ENCODE measurements at places on chromosomes 2 and 18. TPM values are rescaled to one million over a fixed set of nuclear protein-coding genes. Genes with fewer than 3 reads are reported as not detected.

DOK6 gene
- not detected for total RNA-seq

TUBB8B gene
- total RNA-seq = 0.35 TPM

CHAC2 gene
- 7.4 TPM for total RNA-seq

MERTK gene
- total RNA-seq = 2.1 TPM

DNA sequence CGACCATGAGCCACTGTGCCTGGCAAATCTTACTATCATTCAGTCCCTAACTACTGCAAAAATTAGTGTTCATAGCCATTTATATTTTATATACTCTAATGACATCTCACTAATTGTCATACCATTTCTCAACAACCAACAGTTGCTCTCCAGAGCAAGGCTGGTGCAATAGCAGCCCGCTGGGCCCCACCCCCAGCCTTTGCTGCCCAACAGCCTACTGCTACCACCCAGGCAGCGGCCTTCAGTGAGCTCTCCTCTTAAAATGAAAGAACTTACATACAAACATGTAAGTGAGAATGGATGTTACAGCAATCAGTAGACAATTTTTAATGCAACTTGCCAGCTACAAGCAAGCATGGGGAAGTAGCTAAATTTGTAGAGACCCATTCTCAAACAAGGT lies 90.5 kb downstream of the HNRNPLL start:
- no peaks in the 10 kb centered on the region for H3K36me3 ChIP-seq
- no peak overlapping the region for H3K27ac ChIP-seq

GRCh38 chr2:159457589-159457988 lies 158.8 kb downstream of the BAZ2B start:
- H3K27ac ChIP-seq = peak overlapping the region; percentile 1
- H3K27me3 ChIP-seq = no peaks in the 10 kb centered on the region
- no peaks in the 10 kb centered on the region for H3K36me3 ChIP-seq
- H3K4me1 ChIP-seq = peaks cover 20% of the 10 kb centered on the region
- no peak for DNase-seq

- peaks cover 16% of the 10 kb centered on the region for H3K4me1 ChIP-seq
- H3K27me3 ChIP-seq = no peaks in the 10 kb centered on the region
- no peak for DNase-seq
- no peak overlapping the region for H3K4me3 ChIP-seq
- no peaks in the 10 kb centered on the region for H3K36me3 ChIP-seq
Measured at GRCh38 chr2:208017721-208018120, 7.6 kb downstream of the PLEKHM3 start.

- no peak overlapping the region for H3K27ac ChIP-seq
- H3K4me1 ChIP-seq = no peaks in the 10 kb centered on the region
- H3K4me3 ChIP-seq = peak overlapping the region; percentile 8
- H3K36me3 ChIP-seq = no peaks in the 10 kb centered on the region
Measured at GRCh38 chr2:197599285-197599965, 76.0 kb downstream of the RFTN2 start.

DNA sequence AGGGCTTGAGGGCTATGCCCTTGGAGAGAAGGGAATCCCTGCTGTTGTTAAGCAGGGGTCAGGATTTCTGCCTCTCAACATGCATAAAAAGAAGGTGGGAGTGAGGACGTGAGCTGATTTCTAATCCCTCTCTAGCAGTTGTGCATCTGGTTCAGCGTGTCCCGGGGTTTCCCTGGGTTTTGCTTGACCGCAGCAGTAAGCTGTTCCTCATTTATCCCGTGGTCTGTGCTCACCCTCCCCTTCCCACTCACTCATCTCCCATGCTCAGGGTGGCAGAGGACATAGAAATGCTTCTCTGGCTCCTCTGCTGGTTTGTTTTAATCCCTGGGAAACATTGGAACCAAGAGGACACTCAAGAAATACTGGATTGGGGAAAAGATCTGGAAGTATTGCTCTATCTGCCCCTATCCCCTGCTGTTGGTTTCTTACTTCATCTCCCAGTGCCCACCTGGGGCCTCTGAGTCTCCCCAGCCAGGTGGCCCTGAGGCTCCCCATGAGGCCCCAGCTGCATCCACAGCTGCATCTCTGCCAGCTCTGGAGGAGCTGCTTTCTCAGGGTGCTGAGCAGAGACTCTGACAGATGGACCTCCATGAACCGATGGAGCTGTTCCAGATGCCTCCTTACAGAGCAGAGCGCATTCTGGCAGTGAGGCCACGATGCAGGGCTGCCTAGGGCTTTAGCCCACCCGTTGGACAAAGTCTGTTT lies 36.1 kb downstream of the TET3 start:
- peaks cover 3% of the 10 kb centered on the region for H3K36me3 ChIP-seq
- H3K27ac ChIP-seq = no peak overlapping the region
- H3K27me3 ChIP-seq = no peaks in the 10 kb centered on the region

DNA sequence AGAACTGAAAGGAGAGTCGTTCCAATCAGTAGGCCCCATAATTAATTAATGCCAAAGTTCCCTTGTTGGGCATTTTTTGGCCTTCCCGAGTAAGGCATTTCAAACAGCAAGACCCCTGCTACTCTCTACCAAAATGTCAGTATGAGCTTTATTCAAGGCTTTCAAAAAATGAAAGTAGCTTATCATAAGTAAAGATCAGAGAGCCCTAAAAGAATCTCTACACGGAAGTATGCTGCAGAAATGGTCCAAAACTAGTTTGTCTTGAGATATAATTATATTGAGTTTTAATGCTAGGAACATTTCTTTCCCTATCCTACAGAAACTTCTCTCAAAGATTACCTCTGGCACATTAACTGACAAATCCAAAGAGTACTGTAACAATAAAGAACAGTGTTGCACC lies 43.9 kb downstream of the RTN4 start:
- DNase-seq = no peak
- peaks cover 70% of the 10 kb centered on the region for H3K4me1 ChIP-seq
- no peaks in the 10 kb centered on the region for H3K27me3 ChIP-seq
- H3K4me3 ChIP-seq = peak overlapping the region; percentile 52
- H3K36me3 ChIP-seq = peaks cover 11% of the 10 kb centered on the region

DNA sequence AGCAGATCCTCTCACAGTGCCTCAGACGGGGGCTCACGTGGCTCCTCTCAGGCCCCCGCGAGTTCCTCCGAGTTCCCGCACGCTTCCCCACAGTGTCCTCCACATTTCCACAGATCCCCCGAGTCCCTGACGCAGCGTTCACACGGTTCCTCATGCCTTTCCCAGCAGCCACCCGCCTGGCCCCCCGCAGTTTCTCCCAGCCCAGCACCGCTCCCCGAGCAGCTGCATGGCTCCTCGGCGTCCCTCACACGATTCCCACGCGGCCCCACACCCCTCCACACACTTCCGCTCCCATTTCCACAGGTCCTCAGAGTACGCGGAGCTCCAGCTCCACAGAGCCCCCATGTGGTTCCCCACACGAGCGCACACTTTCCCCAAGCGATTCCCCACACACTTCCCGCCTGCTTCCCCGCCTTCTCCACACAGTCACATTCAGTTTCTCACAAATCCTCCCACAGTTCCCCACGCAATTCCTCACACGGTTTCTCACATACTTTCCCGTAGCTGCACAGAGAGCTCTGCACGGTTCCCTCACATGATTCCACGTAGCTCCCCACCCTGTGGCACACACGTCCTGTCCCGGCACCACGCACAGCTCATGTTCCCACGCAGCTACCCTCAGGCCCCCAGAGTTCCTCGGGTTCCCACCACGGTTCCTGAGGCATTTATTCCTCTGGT lies 39.9 kb downstream of the KIF1A start:
- peaks cover 31% of the 10 kb centered on the region for H3K36me3 ChIP-seq
- no peaks in the 10 kb centered on the region for H3K4me1 ChIP-seq
- H3K4me3 ChIP-seq = no peak overlapping the region
- H3K27ac ChIP-seq = no peak overlapping the region
- DNase-seq = no peak

GRCh38 chr2:163291790-163292189 lies 444.0 kb downstream of the FIGN start:
- H3K36me3 ChIP-seq = no peaks in the 10 kb centered on the region
- H3K4me3 ChIP-seq = no peak overlapping the region
- DNase-seq = no peak

GRCh38 chr2:47656715-47657600 lies 126.0 kb upstream of the MSH6 start:
- H3K27me3 ChIP-seq = no peaks in the 10 kb centered on the region
- DNase-seq = no peak
- H3K4me1 ChIP-seq = peaks cover 13% of the 10 kb centered on the region
- no peak overlapping the region for H3K4me3 ChIP-seq
- H3K27ac ChIP-seq = no peak overlapping the region
- H3K36me3 ChIP-seq = peaks cover 5% of the 10 kb centered on the region

DNA sequence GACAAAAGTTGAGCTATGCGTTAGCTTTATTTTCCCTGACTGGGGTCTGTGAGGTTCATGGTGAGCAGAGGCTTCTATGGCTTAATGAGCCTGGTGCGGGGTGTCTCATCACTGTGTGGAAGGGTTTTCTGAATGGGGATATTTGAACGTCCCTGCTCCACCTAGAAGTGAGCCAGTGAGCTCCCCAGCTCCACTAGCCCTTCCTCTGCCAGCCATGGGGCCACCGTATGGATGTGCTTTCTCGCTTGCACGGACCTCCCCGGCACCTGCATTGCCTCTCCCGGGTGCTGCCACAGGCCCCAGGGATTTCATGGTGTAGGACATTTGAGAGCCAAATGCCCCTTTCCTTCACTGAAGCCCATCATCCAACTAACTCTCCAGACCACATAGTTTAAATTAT lies 37.8 kb downstream of the CYP26B1 start:
- no peak overlapping the region for H3K4me3 ChIP-seq
- H3K27ac ChIP-seq = no peak overlapping the region
- DNase-seq = no peak
- H3K27me3 ChIP-seq = peaks cover 16% of the 10 kb centered on the region
- no peaks in the 10 kb centered on the region for H3K36me3 ChIP-seq
